Left lung (tissue), 14 donors: ENCODE measurements at places on chromosomes 5 and 9. TPM values are rescaled to one million over a fixed set of nuclear protein-coding genes. Genes with fewer than 3 reads are reported as not detected.

GRCh38 chr5:60810438-60811085 is 33.5 kb downstream of the ELOVL7 start:
- DNase-seq = no peak

DNA sequence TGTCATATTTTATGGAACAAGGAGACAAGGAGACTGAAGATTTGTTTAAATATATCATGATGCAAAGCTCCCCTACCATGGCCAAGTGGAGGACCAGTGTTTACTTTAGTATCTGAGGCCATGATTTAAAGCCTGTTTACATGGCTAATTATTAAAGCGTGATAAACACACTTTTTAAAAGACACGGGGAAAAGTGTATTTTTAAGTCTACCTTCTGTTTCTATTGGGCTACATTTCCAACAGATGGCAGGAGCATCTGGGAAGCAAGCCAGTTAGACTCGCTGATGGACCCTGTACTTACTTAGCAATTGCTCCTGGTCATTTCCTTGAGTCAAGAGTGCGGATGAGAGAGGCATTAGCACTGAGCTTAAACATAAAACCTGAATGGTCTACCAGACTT is 480.3 kb upstream of the SEMA6A start:
- DNase-seq = no peak

GRCh38 chr5:180215783-180216630 is 7.0 kb upstream of the RASGEF1C start:
- DNase-seq = no peak

DNA sequence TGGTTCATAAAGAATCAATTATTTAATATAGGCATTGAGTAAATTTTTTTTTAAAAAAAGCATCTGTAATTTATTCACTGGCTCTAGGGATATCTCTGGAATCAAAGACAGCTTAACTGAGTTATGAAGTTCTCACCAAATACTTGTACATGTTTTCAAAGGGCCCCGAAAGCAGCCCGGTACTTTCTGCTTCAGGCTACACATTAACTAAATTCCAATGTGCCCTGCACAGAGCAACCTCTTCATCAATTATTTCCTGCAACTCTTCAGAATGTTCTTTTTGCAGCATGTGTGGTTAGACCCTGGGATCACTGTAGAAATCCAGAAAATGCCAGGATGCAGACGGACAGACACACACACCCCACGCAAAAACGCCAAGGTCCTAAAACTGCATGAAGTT is 209.0 kb downstream of the EFNA5 start:
- no peak for DNase-seq

- no peak for DNase-seq
These were observed 90.9 kb downstream of the NFIB start for GRCh38 chr9:14223081-14223480.

- no peak for DNase-seq
These were observed 32.1 kb upstream of the TNFSF15 start for GRCh38 chr9:114837923-114838322.

INSL4 gene
- not detected for polyA plus RNA-seq

DNA sequence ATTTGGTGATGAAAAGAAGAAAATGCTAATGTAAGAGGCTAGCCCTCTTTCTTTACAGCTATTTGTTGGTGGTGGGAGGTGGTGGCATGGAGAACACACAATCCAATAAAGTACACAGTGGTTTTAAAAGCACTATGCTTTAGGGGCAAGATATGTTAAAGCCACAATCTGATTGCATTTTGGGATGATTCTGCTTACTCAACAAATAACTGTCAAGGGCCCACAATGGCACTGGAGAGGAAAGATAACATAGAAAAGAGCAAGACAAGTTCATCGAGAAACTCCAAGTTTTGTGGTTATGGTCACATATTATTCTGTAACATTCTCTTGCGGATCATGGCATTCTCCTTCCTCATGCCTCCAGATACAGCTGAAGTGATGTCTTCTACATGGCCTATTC is 38.8 kb downstream of the OTP start:
- DNase-seq = no peak

PCDHB6 gene
- polyA plus RNA-seq = 3.3 TPM

MORN5 gene
- polyA plus RNA-seq = 4.4 TPM

ABCA1 gene
- polyA plus RNA-seq = 14.9 TPM

DNA sequence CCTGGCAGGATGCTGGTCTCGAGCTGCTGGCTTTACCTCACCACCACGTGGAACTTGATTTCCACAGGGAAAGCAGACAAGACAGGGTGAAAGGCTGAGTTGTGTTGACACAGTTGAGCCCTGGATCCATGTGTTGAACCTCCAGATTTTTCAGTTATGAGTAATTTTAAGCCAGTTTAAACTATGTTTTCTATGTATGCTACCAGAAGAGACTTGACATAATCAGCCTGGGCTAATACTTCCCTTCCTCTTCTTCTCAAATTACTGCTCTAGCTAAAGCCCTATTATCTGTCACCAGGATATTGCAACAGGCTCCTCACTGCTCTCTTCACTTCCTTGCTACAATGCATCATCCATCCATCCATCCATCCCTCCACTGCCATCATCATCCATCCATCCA is 12.0 kb upstream of the PHYKPL start:
- DNase-seq = no peak

PROB1 gene
- 1.2 TPM for polyA plus RNA-seq
